Osteocyte (in vitro differentiated cells): ENCODE measurements at places on chromosomes 4 and X. TPM values are rescaled to one million over a fixed set of nuclear protein-coding genes. Genes with fewer than 3 reads are reported as not detected.

The SPIN4 gene
- 7.4 TPM in 2 replicates for total RNA-seq

The INPP4B gene
- 9.9 and 10.9 TPM in 2 replicates for total RNA-seq

The PRR32 gene
- not detected in 2 replicates for total RNA-seq

The CACNA1F gene
- not detected in 2 replicates for total RNA-seq

The LEF1 gene
- 1.7 and 3.1 TPM in 2 replicates for total RNA-seq

The PNMA3 gene
- total RNA-seq, result not detected in 2 replicates

The VCX gene
- total RNA-seq, result not detected in 2 replicates

The CABS1 gene
- not detected in 2 replicates for total RNA-seq

The ZNF630 gene
- total RNA-seq, result 2.4 and 3.3 TPM in 2 replicates

The SMIM31 gene
- not detected in 2 replicates for total RNA-seq

The HSPA4L gene
- 1.7 and 2.5 TPM in 2 replicates for total RNA-seq

The CT45A10 gene
- total RNA-seq, result not detected in 2 replicates

The PNCK gene
- 3.6 and 5.1 TPM in 2 replicates for total RNA-seq

The GLOD5 gene
- total RNA-seq, result not detected in 2 replicates

The TMPRSS11D gene
- total RNA-seq, result not detected in 2 replicates

The SSX1 gene
- total RNA-seq, result not detected in 2 replicates

DNA sequence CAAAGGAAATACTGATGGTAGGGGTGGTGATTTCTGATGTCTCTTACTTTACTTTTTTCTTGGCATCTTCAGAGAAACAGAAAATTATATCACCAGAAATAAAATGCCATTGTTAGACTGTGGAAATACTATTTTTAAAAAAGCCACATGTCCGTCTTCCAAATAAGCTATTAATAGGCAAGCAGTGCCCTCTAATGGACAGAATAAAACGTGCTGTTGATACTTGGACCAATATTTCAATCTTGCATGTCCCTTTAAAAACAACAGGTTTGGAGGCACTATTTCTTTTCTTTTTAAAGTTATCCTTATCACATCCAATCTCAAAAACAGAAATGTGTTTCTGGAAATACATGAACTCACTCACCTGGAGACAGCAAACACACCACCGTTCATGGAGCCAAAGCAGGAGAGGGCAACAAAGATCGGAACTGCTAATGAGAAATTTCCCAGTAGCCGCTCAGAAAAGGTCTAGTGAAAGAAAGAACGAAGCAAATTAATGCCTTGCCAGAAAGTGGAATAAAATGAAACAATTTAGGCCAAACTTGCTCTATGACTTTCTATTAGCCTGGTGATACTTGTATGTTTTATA lies 59.2 kb downstream of the SLC7A11 start:
- DNase-seq, result no peak

DNA sequence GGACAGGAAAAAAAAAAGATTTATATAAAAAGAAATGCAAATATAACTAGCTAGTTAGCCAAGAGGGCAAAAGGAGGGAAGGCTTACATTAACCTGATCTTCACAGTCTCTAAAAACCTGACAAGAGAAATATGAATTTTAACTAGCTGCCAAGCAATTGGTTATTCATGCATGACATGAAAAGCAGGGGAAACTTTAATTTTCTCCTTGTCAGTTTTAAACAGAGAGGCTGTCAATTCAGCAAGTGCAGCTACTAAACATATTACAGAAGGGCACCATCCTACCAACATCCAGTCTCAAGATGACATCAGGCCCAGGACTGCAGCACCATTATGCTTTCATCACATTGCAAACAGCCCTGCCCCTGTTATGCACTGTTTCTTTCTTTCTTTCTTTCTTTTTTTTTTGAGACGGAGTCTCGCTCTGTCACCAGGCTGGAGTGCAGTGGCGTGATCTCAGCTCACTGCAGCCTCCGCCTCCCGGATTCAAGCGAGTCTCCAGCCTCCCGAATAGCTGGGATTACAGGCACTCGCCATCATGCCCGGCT lies 38.9 kb upstream of the CBR4 start:
- DNase-seq, result no peak

- no peak for DNase-seq
Observed at GRCh38 chr4:6916587-6917460, 7.2 kb downstream of the TBC1D14 start.

DNA sequence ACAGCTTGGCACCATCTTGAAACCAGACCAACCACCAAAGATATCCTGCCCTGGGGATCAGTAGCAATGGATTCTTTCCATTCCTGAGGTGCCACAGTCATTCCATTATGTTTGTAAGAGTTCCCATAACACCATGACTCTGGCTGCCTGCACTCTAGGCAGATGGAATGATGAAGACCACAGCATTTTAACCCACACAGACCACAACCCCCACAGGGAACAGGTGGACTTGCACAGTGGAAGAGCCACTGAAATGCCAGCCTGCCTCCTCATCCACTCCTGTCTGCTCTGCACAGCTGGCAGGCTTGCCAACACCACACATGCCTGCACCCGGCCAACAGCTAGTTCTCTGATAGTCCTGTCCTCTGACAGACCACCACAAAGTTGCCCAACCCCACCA lies 2362.2 kb upstream of the AGA start:
- DNase-seq, result no peak

GRCh38 chr4:108078024-108078733 lies 88.5 kb downstream of the HADH start:
- DNase-seq, result no peak

DNA sequence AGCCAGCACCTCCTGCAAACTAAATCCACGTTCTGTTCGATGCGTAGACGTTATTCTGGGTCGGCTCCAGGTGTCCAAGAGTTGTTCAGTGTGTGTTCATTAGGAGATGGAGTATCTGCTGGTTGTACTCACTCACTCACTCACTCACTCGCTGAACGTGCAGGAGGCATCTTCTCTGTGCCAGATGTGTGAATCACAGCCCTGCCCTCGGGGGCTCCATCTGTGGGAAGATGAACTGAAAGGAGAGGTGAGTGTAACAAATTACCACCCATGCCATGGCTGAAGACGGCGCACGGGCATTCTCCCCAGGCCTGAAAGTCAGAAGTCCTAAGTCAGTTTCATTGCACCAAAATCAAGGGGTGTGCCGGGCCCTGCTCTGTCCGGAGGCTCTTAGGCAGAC lies 16.1 kb downstream of the NSG1 start:
- DNase-seq, result no peak

- no peak for DNase-seq
Observed at GRCh38 chrX:9482837-9483236, 18.0 kb downstream of the TBL1X start.

- no peak for DNase-seq
Observed at GRCh38 chr4:110415041-110415440, 60.9 kb upstream of the ENPEP start.

DNA sequence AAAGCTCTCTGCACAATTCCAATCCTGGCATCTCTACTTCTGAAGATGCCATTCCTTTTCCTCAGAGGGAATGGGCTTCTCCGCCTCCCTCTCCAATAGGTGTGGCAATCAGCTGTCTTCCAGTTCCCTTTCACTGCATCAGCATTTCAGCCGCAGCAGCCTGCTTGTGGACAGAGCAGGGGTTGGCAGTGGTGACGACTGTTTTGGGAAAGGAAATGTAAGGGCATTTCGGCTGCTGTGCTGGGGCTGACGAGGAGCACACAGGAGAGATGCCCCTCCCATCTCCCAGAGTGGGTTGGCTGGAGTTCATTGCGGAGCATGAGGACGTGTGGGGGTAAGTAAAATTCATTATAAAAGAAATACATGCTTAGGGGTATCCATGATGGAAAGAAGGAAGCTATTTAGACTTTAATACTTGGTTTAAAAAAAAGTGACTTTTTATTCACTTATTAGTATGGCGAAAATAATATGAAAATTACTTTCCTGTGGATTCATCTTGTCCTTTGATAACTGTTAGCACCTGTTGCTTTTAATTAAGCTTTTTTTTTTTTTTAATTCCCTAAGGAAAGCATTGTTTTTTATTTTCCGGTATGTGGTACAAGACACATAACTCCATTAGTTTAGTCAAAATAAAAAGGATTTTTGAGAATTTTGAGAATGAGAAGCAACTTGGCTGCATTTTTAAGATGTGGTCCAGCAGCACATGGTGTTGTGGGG lies at the start of gene LIMCH1:
LIMCH1 (plus strand) TSS at position 141 of the 717 bp plus-strand sequence. CDS start 67,839 bp downstream, outside the sequence.
- DNase-seq, result no peak

- DNase-seq, result no peak
Observed at GRCh38 chrX:3006495-3006894, at the start of gene ARSH. TSS of gene ARSH (plus strand) at chrX:3006546. CDS start at chrX:3006613, 67 bp downstream.

DNA sequence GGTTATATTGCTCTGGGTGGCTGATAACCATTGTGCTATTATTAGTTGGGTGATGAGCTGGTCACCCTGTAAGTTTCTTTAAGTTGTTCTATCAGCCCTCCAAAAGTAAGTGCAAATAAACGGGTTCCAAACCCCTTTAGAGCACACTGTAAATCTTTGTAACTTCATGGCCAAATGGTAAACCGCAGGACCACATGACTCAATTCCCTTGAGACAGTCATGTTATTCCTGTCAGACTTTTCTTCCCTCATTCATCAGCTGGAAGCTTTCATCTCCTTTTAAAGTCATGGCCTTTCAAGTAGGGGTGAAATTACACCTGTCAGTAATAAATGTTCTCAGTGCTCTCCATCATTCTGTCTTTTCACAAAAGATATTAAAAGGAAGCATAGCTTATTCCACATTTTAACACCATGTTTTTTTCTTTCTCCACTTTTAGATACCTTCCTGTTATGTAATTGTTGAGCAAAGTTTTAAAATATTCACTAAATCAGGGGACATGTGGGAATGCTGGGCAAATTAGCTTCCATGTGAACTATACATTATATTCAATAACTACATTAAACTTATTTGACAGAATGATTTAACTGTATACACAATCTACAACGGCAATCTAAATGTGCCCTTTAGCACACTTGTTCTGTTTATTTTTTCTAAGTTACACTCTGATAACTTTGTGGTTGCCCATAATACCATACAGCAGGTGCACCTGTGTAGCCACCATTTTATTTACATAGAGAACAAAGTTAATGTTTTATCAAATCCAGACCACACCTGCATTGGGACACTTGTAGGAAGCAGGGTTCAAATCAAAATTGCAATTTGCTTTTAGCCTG lies 275.5 kb downstream of the CFAP299 start:
- no peak for DNase-seq

- DNase-seq, result no peak
Observed at GRCh38 chrX:130799393-130799792, 103.6 kb downstream of the ENOX2 start.
